NCI-H446 (cell line): ENCODE measurements at places on chromosomes 1 and 21.

GRCh38 chr1:33617451-33617850, 145.0 kb downstream of the ZSCAN20 start:
- DNase-seq, result no peak

DNA sequence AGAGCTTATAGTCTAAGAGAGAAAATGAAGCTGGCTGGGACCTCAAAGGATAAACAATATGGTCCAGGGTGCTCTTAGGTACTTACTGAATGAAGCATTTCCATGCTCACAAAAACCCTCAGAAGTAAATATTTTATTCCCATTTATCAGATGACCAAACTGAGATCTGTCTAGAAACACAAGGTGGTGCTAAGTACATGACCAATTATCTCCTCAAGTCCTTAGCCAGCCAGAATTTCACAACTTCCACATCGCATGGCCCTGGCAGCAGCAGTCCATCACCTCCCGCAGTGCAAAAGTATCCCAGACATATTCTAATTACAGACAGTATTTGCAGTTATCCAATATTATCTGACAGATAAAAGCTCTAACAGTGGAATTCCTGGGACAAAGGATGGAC, 321.7 kb upstream of the PROX1 start:
- no peak for DNase-seq

- no peak for DNase-seq
Measured at GRCh38 chr1:210841926-210842625, 291.9 kb downstream of the KCNH1 start.

DNA sequence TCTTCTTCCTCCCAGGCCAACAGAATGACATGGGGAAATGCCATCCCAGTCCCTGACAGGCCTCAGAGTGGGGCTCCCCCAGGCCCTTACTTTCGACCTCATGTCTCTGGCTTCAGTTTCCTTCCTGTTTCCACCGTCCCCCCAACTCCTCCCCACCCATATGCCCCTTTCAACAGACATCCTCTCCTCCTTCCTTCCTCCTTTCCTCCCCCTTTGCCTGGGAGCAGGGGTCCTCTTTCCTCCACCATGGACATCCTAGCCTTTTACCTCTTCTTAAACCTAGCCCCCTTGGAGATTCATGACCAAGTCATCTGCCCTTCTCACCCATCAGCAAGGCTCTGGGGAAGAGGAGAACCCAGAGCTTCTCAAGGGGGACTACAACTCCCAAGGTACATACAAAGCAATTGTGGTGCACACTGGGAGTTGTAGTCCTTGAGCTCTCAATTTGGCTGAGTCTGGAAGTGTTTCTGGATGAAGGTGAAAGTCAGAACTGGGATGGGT, 4.0 kb downstream of the ZBTB7B start:
- peak; percentile 50 for DNase-seq

DNA sequence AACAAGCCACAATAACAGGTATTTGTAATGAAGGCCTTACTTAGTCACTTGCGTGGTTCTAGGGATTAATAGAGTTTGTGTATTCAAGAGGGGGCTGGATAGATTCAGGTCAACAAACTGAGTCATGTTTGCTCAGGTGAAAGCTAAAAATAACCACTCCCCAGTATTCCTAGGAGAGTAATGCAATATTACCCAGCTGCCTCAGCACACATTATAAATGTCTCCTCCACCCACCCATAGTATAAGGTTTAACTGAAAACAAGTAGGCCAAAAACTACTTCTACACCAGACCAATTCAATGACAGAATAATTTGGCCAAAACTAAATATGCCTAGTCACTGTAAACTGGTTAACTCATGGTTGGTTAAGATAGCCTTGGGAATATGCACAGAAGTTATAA, 34.4 kb downstream of the WLS start:
- no peak for DNase-seq

GRCh38 chr1:92399076-92399475, 87.6 kb downstream of the GFI1 start:
- no peak for DNase-seq

GRCh38 chr1:16927711-16928485, 6.2 kb downstream of the CROCC start:
- DNase-seq, result no peak

DNA sequence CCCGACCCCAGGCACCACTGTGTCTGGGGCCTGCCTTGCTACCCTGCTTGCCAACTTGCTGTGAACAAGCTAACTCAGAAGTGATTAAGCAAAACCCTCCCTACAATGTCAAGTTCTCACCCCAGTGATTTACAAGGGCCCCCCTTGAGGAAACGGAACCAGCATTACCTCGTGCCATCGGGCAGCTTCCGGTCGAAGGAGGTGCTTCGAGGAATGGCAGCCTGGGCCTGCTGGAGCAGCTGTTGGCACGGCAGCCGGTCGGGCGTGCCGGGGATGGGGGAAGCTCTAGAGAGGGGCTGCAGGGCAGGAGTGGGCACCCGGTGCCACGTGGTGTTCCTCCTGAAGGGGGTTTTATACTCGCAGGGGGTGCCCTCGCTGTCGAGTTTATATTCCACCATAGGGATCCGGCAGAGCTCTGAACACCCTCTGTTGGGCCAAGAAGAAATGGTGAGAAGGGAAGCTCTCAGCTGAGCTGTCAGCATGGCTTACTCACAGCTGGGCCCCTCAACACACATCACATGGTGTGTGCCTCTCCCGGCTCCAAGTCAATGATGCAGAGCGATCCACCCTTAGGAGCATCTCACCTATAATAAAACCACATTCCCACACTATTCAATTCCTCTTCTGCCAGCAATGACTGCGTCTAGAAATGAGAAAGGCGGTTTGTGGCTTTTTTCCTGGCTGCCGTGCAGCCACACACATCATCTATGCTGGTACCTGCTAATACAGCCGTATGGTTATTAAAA, 184.4 kb downstream of the SIPA1L2 start:
- no peak for DNase-seq

GRCh38 chr1:58660105-58660504, 39.8 kb downstream of the MYSM1 start:
- DNase-seq, result no peak

GRCh38 chr1:180945551-180945950, 32.9 kb downstream of the KIAA1614 start:
- no peak for DNase-seq
